Activated CD8-positive, alpha-beta memory T cell treated with anti-CD3 and anti-CD28 coated beads for 36 hours (primary cell): ENCODE measurements at places on chromosomes 7 and 10. TPM values are rescaled to one million over a fixed set of nuclear protein-coding genes. Genes with fewer than 3 reads are reported as not detected.

The SPDYE9 gene
- not detected for total RNA-seq

The SLC16A12 gene
- not detected for total RNA-seq

The HHEX gene
- total RNA-seq: 0.19 TPM

The TMEM178B gene
- 0.51 TPM for total RNA-seq

The SPDYE5 gene
- total RNA-seq: not detected

The FAM237B gene
- total RNA-seq: not detected

The NRCAM gene
- 0.21 TPM for total RNA-seq

The TAS2R41 gene
- not detected for total RNA-seq

The GFRA1 gene
- total RNA-seq: not detected

The TMUB1 gene
- total RNA-seq: 79.7 TPM

The CYP26C1 gene
- 0.04 TPM for total RNA-seq

The MACC1 gene
- 0.70 TPM for total RNA-seq

The GPR15LG gene
- total RNA-seq: not detected

The ZNF777 gene
- 19.6 TPM for total RNA-seq

The SLC18A2 gene
- 0.04 TPM for total RNA-seq

The BBS9 gene
- 5.1 TPM for total RNA-seq

The JCAD gene
- 0.02 TPM for total RNA-seq

The MNX1 gene
- total RNA-seq: not detected

The KCNH2 gene
- 0.11 TPM for total RNA-seq
